ENCODE measurements at places on chromosomes 5 and 9.

- DNase-seq = no peak
Observed at GRCh38 chr5:167001246-167001645, 1290.2 kb upstream of the WWC1 start.

GRCh38 chr5:100794218-100794617 lies 108.9 kb downstream of the ST8SIA4 start:
- DNase-seq = no peak

DNA sequence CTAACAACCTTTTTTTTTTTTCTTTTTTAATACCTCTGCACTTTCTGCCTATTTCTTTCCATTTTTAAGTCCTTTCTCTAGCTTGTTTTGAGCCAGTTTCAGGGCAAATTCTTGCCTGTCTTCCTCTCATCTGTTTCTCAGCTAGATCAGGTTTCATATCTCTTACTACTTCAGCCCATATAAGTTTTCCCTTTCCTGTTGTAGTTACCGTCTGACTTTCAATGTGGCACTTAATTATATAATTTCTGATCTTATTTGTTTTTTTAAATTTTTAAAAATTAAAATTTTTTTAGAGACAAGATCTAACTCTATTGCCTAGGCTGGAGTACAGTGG lies 104.7 kb upstream of the ELL2 start:
- DNase-seq = no peak

DNA sequence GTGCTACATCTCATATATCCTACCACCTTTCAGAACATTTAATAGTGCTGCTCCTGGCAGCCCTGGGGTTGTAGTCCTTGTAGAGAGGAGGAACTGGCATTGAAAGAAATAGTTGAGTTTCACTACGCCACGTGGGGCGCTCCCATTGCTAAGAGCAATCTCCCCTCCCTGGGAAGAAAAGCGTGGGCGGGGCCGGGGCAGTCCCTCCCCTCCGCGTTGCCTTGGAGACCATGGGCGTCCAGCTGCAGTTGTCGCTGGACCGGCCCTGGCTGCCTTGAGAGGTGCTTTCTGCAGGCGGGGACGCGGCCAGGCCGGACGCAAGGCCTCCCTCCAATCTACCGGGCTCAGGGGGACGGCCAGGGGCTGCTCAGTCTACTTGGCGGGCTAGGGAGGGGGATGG lies 368 bp upstream of the CCDC180 start:
- DNase-seq = no peak

DNA sequence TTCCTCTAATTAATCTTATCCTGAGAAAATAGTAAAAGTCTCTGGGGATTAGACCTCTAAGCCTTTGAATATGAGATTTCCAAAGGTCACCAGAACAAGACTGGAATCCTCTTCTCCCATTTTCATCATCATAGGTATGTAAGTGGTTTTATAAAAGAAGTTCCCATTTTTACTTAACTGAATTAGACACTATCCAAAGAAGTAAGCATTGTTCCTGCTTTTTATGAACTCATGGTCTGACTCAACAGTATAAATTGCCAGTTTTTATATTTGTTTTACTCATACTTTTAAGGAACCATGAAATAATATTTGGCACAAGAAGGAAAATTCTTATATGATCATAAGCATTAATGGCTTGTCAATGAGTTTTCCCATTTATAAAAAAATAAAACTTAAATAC lies 167.1 kb upstream of the ADRA1B start:
- DNase-seq = no peak

GRCh38 chr9:124266826-124267201 lies 9.1 kb downstream of the NEK6 start:
- no peak for DNase-seq

DNA sequence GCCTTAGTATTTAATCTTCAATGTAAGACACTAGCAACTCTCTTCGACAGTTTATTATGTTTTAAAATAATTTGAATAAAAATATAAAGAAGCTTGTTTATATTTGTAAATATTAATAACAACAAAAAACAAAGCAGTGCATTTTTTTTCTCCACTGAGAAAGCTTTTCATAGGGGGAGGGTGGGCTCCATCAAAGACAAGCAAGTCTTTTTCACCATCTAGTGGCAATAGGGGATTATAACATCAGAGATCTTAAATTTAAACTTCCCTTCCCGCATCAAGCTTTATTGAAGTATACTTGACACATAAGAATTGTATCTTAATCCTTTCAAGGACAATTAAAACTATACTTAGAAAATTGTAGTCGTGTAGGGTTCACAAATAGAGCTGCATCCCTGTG lies 9.3 kb upstream of the OR13F1 start:
- no peak for DNase-seq

DNA sequence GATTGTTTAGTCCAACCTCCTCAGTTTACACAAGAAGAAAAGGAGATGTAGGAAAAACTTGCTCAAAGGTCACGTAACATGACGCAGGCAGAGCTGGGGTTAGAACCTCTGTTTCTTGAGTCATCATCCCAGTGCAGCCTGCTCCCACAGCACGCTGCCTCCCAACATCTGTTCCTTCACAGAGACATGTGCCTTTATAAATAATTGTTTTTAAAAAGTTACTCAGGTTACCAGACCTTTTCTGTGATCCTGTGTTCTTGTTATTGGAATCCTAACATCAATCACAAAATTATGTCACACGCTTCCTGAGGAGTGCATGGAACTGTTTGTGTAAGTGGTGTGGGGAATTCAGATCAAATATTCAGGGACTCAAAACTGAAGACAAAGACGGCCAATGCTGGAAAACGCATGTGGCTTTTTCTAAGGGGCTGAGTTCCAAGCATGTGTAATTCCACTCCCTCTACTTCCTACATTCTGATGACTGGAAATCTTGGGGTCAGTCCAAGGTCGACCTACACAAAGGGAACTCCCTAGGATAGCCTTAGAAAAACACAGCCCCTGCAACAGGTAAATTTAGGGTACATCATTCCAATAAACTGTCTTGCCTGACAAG lies 184.3 kb downstream of the TSSK1B start:
- DNase-seq = no peak

DNA sequence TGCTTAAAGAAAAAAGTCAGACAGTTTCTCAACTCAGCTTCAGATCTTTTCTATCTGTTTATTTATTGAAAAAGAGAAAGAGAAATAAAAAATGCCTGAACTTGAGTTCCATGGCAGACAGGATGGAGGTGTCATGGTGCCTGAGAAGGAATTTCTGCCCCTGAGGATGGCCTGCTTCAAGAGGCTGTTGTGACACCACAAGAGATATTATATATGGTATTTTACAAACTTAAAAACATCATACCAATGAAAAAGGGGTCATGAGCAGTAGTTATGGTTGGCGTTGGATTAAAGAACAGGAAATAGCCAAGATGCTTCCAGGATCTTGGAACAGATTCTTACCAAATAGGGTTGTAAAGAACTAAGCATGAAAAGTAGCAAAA lies 344.6 kb downstream of the GLIS3 start:
- DNase-seq = no peak

- DNase-seq = no peak
Observed at GRCh38 chr9:114735704-114736103, 53.7 kb upstream of the TEX48 start.

GRCh38 chr5:137932800-137933199 lies 43.5 kb downstream of the PKD2L2 start:
- no peak for DNase-seq

DNA sequence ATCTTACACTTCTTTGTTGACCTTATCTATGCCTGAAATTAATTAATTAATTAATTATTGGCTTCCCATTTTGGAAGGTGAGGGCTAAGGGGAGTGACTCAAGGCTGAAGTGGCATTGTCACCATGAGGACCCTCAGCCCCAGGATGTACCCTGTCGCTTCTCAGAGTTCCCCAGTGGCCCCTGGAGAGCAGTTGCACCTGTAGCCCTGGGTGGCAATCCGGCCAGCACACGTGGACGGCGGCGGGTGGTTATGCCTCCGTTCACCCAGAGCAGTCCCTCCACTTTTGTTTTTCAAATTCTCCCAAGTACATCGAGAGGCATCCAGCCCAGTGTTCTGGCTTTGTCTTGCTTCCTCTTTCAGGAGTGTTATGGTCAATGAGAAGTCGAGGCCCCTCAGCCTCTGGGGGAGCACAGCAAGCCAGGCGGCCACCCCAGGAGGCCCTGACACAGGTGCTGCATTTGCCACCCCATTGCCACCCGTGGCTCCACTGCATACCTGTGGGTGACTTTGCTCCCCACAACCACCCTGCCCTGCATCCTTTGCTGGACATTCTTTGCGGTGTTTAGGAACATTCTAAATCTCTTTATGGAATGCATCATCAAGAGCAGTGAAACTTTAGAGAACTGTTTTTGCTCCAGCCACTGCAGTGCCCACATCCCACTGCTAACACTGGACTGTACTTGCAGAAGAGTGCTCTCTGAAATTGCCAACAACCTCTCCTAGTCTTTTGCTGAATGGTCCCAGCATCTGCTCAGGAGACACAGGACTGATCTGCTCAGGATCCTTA lies 11.5 kb upstream of the IRX2 start:
- no peak for DNase-seq

DNA sequence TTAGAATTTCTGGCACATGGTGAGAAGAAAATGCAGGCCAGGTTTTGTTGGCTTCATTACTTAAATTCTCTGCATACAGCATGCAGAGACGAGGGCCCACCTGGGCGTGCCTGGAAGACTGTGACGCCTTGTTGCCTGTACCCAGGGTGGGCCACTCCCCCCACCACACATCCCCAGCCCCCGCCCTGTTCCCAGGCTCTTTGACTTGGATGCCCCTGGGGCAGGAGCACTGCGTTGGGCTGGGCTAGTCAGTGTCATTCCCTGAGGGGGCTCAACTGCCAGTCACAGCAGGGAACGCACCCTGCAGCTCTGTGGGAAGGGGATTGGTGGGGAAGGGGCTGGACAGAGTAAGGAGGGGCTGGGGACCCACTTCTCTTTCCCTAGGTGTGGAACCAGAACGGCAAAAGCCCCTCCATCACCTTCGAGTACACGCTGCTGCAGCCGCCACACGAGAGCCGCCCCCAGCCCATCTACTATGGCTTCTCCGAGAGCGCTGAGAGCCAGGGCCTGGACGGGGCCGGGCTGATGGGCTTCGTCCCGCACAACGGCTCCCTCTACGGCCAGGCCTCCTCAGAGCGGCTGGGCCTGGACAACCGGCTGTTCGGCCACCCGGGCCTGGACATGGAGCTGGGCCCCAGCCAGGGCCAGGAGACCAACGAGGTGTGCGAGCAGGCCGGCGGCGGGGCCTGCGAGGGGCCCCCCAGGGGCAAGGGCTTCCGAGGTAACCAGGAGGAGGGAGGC lies 19.6 kb downstream of the ADAMTSL2 start:
- no peak for DNase-seq

- DNase-seq = no peak
Observed at GRCh38 chr9:109336409-109336808, 15.6 kb upstream of the EPB41L4B start.

GRCh38 chr5:58135571-58136335 lies 324.1 kb downstream of the PLK2 start:
- no peak for DNase-seq

GRCh38 chr5:25006237-25006636 lies 361.5 kb upstream of the CDH10 start:
- DNase-seq = no peak

DNA sequence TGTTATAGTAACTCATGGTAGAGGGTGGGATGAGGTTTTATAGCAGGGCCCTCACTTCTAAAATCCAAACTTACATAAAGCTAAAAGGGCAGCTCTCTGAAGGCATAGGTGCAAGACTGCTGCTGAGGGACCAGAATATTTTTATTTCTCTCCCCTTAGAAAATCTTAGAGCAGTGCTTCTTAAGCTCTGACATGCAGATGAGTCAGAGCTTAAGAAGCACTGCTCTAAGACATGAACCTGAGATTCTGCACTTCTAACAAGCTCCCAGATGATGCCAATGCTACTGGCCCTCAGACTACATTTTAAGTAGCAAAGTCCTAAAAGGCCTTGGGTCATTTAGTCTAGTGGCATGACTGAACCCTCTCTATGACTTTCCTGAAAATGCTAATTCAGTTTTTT lies 97.6 kb upstream of the SPRY4 start:
- DNase-seq = no peak

DNA sequence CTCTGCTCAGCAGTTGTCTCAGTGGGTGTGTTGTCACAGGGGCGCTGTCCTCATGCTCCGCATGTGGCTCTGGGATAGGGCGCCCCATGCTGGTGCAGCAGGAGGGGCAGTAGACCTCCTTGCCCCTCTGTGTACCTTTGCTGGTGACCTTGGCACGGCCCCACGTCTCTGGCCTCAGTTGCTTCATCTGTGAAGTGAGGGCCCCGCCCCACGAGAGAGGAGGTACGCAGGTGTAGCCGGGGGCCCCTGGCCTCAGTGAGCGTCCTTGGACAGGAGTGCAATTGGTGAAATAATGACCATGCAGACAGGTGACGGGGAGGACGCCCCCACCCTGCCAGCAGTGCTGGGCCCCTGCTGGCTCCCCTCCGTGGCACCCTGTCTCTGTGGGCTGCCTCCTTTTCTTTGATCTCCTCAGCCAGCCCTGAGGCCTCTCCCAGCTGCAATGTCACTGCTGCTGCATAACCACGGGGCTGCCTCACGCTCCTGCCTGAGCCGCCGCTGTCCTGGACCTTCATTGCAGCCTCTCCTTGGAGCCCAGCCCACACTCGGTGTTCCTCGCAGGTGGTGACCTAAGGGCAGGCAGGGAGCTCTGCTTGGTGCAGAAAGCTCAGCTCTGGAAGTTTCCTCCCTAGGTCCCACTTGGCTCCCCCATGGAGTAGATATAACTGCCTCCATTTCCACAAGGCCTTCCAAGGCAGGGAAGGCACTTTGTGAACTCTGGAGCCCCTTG lies 57.3 kb downstream of the PHF2 start:
- no peak for DNase-seq

- DNase-seq = no peak
Observed at GRCh38 chr5:179304871-179305270, 40.4 kb downstream of the ADAMTS2 start.

GRCh38 chr9:103798620-103799019 lies 295.5 kb upstream of the SMC2 start:
- DNase-seq = no peak

- no peak for DNase-seq
Observed at GRCh38 chr5:32276173-32276853, 36.4 kb downstream of the MTMR12 start.

GRCh38 chr5:166602271-166602670 lies 1689.2 kb upstream of the WWC1 start:
- DNase-seq = no peak

- DNase-seq = no peak
Observed at GRCh38 chr9:110008663-110009062, 199.3 kb downstream of the C9orf152 start.
